ENCODE measurements at places on chromosomes 4 and X. TPM values are rescaled to one million over a fixed set of nuclear protein-coding genes. Genes with fewer than 3 reads are reported as not detected.

ADH1B gene
- total RNA-seq, result not detected

PCDH19 gene
- not detected for total RNA-seq

GLOD5 gene
- total RNA-seq, result not detected

ZDHHC15 gene
- not detected for total RNA-seq

TIGD4 gene
- 0.23 TPM for total RNA-seq

NDNF gene
- not detected for total RNA-seq

ZNF185 gene
- total RNA-seq, result 2.3 TPM

FAM149A gene
- total RNA-seq, result 0.97 TPM

TMEM154 gene
- 13.4 TPM for total RNA-seq

TLR3 gene
- total RNA-seq, result not detected

TEX11 gene
- total RNA-seq, result not detected

ARSH gene
- not detected for total RNA-seq

IL13RA2 gene
- not detected for total RNA-seq

DNA sequence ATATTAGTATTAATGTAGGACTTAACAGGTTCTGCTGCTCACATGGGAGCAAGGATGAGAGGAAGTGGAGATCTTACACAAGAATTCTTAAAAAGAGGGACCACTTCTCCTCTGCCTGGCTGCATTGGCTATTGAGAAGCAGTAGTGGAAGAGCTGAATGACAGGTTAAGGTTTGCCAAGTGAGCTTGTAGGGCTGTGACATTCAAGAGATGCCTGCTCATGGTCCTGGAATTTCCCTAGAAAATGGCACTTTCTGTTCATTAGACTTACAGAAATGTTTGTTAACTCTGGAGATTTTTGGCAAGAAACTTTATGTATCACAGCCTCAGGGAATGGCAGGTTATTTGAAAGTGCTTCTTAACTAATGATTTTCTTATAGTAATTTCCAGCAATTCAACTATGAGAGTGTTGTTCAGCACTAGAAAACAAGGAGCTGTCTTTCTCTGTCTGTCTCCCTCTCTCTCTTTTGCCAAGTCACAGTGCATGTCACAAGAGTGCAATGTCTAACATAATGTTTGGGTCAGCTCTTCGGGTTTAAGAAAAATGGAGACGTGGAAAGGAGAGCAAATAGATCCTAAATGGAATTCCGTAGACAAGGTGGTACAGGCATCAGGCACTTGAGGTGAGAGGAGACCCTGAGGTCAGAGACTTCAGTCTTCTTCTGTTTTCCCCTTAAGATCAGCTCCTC, 8.3 kb upstream of the NAP1L5 start:
- no peak for DNase-seq

DNA sequence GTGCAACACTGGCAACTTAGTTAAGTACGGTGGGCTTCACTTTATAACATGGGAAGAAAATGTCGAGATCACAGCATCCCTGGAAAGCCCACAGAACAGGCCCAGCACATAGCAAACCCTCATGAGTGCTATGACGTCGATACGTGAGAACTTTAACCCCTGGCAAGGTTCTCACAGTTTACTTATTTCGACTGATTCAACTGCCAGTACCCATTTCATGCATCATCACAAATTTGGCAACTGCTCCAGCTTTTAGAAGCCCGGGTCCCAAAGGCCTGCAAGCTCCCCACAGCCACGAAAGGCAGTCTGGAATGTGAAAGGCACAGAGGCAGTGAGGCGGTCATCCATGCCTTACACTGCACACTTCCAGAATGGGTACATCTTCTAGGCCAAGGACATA, 41.2 kb downstream of the RELL1 start:
- no peak for DNase-seq

DNA sequence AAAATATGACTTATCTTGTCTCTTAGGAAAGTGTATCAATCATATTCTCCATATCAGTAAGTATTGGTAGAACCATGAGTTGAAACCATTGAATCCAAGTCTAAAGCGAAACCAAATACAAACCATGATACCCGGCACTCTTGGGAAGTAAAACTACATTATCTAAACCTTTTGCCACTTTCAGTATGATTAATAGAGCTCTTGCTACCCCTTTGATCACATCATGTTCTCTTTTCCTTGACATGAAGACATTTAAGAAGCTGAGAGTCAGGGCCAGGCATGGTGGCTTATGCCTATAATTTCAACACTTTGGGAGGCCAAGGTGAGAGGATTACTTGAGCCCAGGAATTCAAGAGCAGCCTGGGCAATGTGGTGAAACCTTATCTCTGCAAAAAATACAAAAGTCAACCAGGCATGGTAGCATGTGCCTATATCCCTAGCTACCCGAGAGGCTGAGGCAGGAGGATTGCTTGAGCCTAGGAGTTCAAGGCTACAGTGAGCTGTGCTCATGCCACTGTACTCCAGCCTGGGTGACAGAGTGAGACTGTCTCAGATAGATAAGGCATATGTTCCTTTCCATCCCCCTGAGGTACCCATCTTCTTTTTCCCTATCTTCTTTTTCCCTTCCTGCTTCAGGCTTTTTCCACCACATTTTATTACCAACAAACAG, 45.4 kb downstream of the CEP135 start:
- peak; percentile 27 for DNase-seq

- DNase-seq, result no peak
Measured at GRCh38 chr4:1194010-1194900, 21.9 kb upstream of the SPON2 start.

DNA sequence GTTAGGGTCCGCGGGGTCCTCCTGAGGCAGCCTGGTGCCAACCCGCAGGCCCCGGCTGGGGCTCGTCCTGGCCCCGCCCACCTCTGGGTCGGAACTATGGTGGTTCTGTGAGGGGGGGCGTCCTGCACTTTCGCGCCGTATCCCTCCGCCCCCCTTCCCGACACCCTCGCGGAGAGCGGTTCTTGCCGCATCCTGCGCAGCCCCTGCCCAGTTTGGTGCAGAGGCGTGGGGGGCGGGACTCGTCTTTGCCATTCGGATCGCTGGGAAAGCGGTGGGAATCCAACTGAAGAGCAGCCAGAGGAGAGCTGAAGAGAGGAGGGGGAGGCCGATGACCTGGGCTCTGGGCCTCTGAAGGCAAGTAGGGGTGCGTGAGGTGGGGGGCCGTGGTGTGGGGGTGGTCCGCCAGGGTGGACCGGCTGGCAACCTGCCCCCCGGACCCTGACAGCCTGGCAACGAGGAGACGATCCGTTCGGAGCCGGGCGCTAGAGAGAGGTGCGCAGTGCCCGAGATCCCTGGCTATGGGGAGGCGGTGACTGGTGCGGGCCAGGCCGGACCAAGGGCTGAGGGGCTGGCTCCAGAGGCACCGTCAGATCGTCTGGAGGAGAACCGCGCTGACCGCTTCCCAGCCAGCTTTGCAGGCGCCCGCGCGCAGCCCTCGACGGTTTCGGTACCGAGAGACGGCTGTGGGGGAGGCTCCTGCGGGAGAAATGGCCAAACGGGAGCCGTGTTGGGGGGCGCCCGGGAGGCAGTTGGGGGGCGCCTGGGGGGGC, at the start of gene GPRASP1:
GPRASP1 (plus strand) TSS at position 242 of the 770 bp plus-strand sequence. CDS start 2,431 bp downstream, outside the sequence.
- no peak for DNase-seq

- no peak for DNase-seq
Measured at GRCh38 chr4:99134586-99134985, 9.5 kb downstream of the ADH4 start.

- DNase-seq, result no peak
Measured at GRCh38 chrX:38599796-38600755, 38.7 kb downstream of the TSPAN7 start.

- DNase-seq, result no peak
Measured at GRCh38 chr4:142940425-142941330, 94.6 kb upstream of the INPP4B start.

GRCh38 chr4:186037692-186038658, 31.0 kb upstream of the TLR3 start:
- DNase-seq, result no peak

GRCh38 chr4:1029529-1029928, 18.1 kb downstream of the FGFRL1 start:
- no peak for DNase-seq

GRCh38 chr4:30172416-30172815, 547.8 kb upstream of the PCDH7 start:
- no peak for DNase-seq

DNA sequence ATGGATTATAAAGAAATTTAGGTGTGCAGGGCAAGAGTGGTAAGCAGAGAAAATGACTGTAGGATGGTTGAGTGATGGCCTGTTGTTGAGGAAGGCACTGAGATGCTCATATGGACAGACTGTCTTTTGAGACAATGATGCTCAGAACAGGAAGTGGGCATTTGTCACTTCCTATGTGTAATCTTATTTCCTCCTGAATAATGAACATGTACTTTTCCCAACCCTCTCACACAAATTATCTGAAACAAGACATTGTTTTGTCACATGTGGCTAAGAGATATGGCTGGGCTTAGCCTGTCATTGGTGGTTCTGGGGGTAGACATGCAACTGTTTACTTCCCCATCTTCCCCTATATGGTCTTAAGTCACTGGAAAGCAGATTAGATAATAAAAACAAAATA, 240.5 kb downstream of the CFAP47 start:
- no peak for DNase-seq

- no peak for DNase-seq
Measured at GRCh38 chr4:141417387-141417786, 196.7 kb downstream of the ZNF330 start.

DNA sequence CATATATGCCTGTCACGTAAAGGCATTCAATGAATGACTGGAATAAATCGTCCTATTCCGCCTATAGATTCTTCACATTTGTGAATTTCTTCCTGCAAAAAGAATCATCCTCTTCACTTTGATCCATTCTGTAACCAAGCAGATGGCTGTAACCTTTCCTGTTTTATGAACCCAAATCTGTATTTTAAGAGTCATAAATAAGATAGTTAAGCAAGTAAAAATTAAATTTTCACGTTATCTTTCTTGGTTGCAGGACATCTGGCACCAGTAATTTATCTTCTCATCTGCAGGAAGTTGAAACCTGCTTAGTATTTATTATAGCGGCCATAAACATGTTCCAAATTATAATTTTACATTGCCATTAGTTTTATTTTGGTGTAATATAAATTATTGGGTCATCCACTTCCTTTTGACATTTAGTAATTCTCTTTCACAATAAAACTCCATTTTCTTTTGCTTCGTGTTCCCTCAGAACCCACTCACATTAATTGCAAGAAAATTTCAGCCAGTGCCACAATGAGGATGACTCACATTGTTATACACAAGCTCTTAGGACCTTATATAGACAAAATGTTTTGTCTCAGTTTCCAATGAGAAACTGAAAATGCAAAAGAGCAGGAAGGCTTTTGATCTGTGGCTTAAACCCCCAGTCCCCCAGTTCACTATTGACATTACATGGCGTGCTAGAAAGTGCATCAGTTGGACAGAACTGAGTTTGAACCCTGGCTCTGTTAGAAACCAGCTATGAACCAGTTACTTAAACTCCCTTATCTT, 51.1 kb downstream of the TMEM156 start:
- DNase-seq, result no peak

GRCh38 chr4:30802622-30803323, 82.6 kb downstream of the PCDH7 start:
- no peak for DNase-seq

GRCh38 chr4:152460488-152460887, 75.4 kb downstream of the FBXW7 start:
- DNase-seq, result no peak

GRCh38 chrX:17511556-17511955, 136.6 kb downstream of the NHS start:
- DNase-seq, result no peak

- peak; percentile 19 for DNase-seq
Measured at GRCh38 chr4:37892641-37893040, 1.8 kb downstream of the TBC1D1 start.

- no peak for DNase-seq
Measured at GRCh38 chr4:38040619-38041018, 80.4 kb downstream of the PTTG2 start.

DNA sequence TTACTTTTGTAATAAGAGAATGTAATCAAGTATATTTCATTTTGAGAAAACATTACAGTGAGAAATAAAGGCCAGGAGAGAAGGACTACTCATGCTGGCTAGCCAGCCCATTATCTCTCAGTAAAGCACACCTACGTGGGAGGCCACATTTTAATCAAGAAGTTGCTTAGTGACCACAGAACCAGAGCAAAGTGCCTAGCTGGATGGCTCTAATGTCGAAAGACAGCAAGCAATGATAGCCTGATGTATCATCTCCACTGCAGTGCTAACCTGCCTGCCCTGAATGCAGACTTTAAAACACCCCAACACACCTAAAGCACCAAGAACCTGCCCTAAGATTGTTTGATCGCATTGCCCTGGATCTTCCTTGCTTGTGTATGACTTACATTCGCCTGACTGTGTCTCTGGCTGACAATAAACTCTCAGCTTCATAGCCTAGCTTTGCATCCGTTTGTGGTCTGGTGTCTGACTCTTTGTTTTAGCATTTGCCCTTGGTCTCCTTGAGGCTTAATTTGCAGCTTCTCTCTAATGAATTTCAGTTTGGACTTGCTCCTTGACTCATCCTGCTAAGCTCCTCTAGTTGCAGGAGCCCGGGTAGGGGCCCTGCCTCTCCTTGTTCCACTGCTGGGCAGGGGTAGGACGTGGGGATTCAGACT, 31.4 kb upstream of the SOWAHD start:
- DNase-seq, result no peak

DNA sequence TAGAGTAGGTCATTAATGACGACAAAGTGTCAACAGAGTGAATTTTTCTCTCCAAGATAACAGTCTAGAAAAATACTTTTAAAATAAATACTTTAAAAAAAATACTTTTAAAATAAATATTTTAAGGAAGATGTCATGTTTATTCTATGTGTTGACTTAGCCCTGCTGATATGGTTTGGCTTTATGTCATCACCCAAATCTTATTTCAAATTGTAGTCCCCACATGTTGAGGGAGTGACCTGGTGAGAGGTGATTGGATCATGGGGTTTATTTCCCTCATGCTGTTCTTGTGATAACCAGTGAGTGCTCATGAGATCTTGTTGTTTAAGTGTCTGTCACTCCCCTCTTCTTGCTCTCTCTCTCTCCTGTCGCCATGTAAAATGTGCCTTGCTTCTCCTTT, 754.9 kb upstream of the SLIT2 start:
- no peak for DNase-seq

GRCh38 chrX:42456176-42456700, 321.7 kb downstream of the PPP1R2C start:
- no peak for DNase-seq

GRCh38 chr4:181202240-181202639, 1041.0 kb upstream of the TENM3 start:
- DNase-seq, result no peak

DNA sequence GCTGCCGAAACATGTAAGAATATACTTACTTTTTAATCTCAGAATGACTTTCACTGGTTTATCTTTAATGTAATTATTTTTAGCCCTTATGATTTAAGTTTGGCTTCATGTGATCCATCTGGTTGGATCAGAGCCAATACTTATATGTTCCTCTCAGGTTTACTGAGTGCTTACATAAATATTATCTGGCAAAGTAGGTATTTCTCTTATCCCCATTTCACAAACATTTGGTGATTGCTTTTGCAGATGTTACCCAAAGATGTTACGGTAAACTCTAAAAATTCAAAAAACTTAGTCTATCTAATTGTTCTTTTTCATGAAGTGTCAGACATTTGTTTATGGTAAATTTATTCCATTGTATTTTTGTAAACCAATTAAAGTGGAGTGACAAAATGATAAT, 115.0 kb upstream of the TLL1 start:
- DNase-seq, result no peak
